CD4-positive, alpha-beta T cell treated with Interferon alpha-2 for 1 hour (primary cell): ENCODE measurements at places on chromosomes 7 and 10.

- no peak for DNase-seq
Measured at GRCh38 chr10:69800109-69800508, 1.6 kb upstream of the COL13A1 start.

DNA sequence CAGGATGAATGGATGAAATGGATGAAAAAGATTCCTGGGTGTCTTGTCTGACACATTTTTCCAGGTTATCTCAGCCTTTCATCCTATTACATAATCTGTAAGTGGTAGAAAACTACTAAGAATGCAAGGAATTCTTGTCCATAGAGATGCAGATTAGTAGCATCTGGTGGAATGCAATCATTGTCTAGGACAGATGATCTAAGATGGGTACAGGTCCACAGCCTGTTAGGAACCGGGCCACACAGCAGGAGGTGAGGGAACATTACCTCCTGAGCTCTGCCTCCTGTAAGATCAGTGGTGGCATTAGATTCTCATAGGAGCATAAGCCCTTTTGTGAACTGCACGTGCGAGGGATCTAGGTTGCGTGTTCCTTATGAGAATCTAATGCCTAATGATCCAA, 225.0 kb downstream of the CALN1 start:
- DNase-seq: no peak

DNA sequence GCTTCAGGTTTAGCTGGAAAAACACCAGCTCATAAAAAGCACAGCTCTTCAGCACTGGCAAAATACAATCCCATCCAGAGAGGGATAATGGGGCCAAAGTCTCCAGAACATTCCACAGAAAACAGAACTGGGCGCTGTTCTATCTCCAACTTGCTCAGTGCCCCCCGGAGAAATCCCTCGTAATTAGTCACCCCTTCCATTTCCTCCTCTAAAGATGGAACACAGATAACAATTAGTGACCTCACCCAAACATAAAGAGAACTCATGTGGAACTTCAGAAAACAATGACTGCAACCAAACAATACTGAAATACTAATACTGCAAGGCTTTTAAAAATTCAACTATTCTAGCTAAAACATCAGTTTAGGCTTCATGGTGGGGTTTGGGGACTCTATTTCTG, 46.3 kb downstream of the KIAA1549 start:
- no peak for DNase-seq

DNA sequence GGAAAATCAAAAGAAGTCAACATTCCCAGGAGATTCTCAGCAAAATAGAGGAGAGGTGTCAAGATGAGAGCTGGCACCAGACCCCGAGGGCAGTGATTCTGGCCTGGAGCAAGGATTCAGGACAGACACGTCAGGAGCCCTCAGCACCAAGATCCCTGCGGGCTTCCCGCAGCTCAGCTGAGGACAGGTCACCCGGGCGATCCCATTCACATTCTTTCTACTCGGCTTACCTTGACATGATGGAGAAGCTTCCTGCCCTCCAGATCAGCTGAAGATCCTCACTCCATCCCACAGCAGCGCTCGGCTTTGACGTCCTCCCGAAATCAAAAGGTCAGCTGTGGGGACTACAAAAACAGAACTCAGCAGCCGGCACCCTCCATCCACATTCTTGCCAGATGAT, 139.1 kb downstream of the DLG5 start:
- DNase-seq: no peak

- no peak for DNase-seq
Measured at GRCh38 chr7:123366626-123367025, 166.9 kb upstream of the SLC13A1 start.

DNA sequence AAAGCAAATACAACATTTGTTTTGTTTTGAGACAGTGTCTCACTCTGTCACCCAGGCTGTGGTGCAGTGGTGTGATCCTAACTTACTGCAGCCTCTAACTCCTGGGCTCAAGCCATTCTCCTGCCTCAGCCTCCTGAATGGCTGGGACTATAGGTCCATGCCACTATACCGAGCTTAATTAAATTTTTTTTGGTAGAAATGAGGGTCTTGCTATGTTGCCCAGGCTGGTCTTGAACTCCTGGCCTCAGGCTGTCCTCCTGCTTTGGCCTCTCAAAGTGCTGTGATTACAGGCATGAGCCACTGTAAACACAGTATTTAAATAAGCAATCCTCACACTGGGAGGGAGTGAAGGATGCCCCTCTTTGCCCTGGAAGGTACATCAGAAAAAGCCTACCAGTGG, 4.0 kb upstream of the CAMK2G start:
- DNase-seq: no peak

GRCh38 chr10:97000487-97001182, 168.5 kb downstream of the LCOR start:
- no peak for DNase-seq

- DNase-seq: no peak
Measured at GRCh38 chr7:136654406-136654805, 214.0 kb upstream of the CHRM2 start.

DNA sequence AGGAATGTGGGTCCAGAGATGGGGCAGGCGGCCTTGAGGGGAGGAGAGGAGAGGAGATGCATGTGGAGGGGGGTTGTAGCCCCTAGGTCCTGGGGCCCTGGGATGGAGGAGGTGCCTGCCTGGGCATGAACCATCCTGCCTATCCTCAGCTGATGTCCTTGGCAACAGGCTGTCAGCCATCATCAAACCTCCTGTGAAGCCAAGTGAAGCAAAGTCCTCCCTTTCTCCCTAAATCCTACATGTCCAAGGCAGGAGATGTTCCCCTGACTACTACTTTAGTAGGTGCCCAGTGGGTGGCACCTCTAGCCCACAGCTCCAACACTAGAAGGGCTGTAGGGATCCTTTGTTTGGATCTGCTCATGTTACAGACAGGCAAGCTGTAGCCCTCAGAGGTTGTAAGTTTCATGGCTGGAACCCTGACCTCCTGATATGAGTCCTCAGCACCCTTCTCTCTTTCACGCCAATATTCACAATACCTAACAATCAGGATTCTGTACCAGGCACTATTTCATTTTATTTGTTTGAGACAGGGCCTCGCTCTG, 66.6 kb upstream of the SYPL1 start:
- no peak for DNase-seq

- no peak for DNase-seq
Measured at GRCh38 chr7:55105952-55106351, 87.1 kb downstream of the EGFR start.

DNA sequence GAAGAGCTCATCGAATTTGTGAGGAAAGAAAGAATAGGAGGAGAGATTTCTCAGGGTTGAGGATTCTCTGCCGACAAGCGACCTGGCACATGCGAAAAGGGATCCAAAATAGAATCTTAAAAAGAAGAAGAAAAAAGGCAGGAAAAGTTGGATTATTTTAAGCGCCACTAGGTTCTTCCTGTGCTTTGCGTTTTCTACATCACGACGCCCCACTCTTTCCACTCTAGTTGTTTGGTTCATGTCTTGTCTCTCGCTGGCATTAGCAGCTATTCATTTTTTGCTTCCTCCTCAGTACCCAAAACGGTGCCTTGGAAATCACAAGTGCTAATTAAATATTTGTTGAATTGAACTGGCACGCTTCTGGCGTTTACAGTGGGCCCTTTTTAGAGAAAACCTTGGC, 674 bp upstream of the FRA10AC1 start:
- no peak for DNase-seq

GRCh38 chr10:110691139-110691538, 47.0 kb downstream of the RBM20 start:
- DNase-seq: no peak

- no peak for DNase-seq
Measured at GRCh38 chr7:50531928-50532327, 33.3 kb downstream of the DDC start.

- no peak for DNase-seq
Measured at GRCh38 chr10:132618158-132618919, 80.8 kb downstream of the INPP5A start.

- no peak for DNase-seq
Measured at GRCh38 chr7:151081170-151082101, 827 bp upstream of the FASTK start.

DNA sequence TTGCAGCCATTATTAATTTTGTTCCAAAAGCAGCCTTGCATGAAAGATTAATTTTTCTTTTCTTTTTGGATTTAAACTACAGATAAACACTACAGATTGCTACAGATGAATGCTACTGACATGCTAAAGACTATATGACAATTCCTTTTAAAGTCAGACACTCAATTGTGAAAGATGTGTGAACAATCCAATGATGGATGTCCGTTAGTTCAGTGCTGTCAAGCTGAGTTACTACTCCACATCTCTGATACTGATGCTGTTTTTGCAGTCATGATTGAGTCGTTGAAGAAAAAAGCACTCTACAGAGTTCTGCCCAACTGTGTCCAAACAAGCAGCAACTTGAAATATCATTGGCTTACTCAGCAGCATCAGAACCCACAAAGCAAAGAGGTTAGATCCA, 146.8 kb downstream of the OTUD1 start:
- DNase-seq: no peak

- no peak for DNase-seq
Measured at GRCh38 chr7:4751398-4751947, 23.9 kb upstream of the AP5Z1 start.

DNA sequence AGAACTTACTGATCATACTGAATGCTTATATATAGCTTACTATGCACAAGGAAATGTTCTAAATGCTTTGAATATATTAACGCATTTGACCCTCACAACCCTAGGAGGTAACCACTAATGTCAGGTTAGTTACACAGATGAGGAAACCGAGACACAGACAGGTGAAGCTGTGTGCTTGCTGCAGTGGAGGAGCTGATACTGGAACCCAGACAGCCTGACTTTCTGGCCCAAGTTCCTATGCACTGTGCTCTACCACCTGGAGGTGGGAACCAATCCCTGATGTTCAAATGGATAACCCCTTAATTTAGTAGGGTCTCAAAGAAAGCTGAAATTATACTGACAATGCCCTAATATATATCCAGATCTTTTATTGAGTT, 119.6 kb downstream of the SORBS1 start:
- DNase-seq: no peak

GRCh38 chr10:67114945-67115344, 189.1 kb downstream of the LRRTM3 start:
- DNase-seq: no peak

GRCh38 chr7:131038153-131038552, 289.5 kb upstream of the MKLN1 start:
- no peak for DNase-seq

DNA sequence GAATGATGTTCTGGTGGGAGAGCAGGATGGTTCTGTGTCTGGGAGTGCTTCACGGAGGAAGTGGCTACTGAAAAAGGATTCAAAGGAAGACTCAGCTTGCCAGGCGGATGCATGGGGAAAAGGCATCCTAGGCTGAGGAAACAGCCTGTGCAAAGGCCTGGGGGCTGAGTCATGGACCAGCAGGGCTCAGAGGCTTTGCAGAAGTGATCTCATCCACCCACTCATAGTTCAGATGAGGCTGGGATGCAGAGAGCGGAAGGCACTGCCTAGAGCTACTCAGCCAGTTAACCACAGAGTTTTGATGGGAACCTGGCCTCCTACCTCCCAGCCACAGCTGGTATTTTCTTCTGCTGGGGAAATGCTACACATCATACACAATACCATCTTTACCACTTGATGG, 15.8 kb upstream of the ADAMTS14 start:
- no peak for DNase-seq

DNA sequence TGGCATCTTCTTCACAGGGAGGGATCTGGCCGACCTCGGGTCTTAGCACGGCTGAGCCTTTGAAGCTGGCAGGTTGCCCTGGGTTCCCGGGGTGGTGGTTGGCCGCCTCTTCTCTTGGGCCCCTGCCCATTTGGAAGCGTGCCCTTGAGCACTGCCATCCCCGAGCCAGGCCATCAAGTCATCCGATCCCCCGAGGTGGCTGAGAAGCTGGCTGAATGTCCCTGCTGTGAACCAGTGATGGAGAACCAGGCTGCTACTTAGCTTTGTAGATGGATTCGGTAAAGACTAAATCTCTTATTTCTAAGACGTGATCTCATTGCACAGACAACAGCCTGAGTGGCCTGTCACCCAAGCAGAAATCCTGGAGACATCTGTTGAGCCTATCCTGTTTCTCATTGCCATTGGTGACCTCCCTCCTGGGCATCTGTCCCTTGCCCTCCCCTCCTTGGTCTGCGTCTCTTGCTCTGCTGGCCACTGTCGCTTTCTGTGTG, 74.3 kb downstream of the GRK5 start:
- no peak for DNase-seq

DNA sequence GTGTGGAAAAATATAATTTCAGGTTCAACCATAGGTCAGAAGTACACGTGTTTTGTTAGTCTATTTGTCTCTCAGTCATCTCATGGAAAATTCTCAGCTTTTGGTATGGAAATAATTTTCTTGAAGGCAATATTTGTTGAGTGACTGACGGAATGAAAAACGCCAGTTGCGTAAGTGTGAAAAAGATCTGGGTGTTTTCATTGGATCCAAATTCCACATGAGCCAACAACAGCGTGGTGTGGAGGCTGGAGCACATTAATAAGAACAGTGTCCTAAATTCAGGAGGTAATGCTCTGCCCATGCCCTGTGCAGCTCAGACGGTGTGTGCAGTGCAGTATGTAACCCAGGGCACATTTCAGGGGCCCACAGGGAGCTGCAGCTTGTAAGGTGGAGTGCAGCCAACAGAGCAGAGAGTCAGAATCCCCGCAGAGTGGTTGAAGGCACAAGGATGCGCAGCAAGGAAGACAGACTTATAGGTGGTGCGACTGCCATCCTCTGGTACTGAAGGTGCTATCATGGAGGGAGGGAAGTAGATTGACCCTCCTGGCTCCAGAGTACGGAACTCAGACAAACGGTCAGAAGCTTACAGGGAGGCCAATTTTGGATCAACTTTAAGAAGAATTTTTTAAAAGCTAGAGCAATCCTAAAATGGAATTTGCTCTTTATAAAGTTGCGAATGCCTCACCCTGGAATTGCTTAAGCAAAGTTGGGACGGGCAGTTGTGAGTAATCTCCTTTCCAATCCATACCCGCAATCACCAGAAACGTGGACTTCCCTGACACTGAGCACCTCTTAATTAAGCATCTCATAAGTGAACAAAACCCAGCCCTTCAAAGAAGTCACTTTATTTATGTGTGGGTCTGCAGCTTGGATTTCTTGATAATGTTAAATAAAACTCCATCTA, 38.0 kb downstream of the EGFR start:
- DNase-seq: no peak

GRCh38 chr7:124482229-124482628, 283.4 kb downstream of the GPR37 start:
- no peak for DNase-seq

- no peak for DNase-seq
Measured at GRCh38 chr7:129951226-129952085, 1.3 kb downstream of the UBE2H start.

GRCh38 chr10:132471125-132471451, 66.5 kb upstream of the INPP5A start:
- DNase-seq: no peak

GRCh38 chr10:784403-785088, 95.1 kb upstream of the DIP2C start:
- no peak for DNase-seq
